Activated CD8-positive, alpha-beta memory T cell treated with anti-CD3 and anti-CD28 coated beads for 4 hours (primary cell): ENCODE measurements at places on chromosomes 6 and 20.

DNA sequence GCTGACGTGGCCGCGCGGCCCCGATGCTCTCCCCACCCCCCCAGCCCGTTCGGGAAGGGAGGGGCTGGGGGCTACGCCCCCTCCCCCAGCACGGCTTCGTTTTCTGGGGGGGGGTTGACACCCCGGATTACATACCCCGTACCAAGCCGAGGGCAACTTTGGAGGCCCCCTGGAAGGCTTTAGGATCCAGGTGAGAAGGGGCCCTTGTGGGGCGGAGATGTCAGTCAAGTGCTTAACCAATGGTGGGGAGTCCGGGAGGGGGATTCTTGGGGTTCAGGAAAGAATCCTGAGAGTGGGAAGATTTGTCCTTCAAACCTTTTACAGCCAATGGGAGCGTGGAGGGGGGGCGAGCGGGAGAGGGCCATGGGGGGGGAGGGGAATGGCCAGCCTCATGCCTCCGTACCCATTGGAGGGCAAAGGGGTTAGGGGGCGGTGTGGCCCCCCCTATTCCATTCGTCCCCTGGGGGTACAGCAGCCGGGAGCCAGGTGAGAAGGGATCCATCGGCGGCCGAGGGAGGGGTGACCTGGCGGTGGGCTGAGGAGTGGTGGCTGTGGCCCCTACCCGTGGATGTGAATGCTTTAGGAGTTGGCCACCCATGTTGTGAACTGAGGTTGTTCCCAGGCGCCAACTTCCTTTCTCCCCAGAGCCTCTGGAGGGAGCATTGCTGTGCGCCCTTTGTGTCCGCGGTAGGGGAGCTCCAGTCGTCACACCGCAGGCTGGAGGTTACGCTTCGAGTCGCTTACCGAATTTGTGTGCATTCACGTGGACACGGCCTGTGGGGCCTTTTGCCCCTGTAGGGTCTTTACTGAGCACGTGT, 682 bp downstream of the BRD2 start:
- DNase-seq: peak; percentile 28

GRCh38 chr6:25278261-25278913, 787 bp upstream of the CARMIL1 start:
- no peak for DNase-seq

DNA sequence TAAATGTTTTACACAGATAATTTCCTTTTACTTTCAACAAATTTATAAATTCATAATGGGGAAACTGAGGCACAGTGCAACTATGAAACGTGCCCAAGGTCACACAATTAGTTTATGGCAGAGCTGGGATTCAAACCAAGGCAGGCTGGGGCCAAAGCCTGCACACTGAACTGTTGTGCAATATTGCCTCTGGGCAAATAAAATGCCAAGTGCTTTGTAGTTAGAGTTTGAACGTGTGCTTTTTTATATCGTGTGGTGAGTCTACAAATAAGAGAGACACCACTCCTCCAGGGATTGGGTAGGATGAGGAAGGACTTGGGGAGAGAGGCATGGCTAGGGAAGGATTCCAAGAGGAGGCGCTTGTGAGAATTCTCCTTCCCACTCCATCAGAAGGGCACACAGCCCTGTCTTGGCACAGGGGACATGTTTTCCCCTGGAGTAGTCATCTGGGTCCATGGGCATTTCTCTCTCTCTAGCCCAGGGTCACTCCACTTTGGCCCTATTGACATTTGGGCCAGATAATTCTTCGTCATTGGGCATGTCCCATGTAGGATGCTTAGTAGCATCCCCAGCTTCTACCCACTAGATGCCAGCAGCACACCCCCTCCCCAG, 2.8 kb upstream of the CDH22 start:
- no peak for DNase-seq

- DNase-seq: no peak
Measured at GRCh38 chr6:15947923-15948322, 181.0 kb upstream of the MYLIP start.

- DNase-seq: no peak
Measured at GRCh38 chr20:33791959-33792597, 19.1 kb upstream of the CHMP4B start.

- no peak for DNase-seq
Measured at GRCh38 chr6:89438248-89438647, 5.3 kb downstream of the ANKRD6 start.

DNA sequence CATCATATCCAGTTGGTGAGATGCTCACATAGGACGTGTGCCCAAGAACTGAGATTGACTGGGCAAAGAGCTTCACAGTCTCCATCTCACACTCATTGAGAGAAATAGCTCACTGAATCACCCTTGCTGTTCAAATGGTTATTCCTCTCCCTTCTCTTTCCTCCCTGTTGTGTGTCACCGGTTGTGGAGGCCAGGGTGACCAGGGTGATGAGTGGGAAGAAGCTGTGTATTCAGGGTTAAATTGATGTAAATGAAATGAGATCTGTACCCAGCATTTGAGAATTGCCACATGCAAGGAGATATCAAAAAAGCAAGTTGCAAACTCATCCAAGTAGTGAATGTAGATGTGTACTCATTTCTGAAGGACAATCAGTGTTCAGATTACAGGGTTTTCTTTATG, 36.6 kb upstream of the VAPB start:
- no peak for DNase-seq

DNA sequence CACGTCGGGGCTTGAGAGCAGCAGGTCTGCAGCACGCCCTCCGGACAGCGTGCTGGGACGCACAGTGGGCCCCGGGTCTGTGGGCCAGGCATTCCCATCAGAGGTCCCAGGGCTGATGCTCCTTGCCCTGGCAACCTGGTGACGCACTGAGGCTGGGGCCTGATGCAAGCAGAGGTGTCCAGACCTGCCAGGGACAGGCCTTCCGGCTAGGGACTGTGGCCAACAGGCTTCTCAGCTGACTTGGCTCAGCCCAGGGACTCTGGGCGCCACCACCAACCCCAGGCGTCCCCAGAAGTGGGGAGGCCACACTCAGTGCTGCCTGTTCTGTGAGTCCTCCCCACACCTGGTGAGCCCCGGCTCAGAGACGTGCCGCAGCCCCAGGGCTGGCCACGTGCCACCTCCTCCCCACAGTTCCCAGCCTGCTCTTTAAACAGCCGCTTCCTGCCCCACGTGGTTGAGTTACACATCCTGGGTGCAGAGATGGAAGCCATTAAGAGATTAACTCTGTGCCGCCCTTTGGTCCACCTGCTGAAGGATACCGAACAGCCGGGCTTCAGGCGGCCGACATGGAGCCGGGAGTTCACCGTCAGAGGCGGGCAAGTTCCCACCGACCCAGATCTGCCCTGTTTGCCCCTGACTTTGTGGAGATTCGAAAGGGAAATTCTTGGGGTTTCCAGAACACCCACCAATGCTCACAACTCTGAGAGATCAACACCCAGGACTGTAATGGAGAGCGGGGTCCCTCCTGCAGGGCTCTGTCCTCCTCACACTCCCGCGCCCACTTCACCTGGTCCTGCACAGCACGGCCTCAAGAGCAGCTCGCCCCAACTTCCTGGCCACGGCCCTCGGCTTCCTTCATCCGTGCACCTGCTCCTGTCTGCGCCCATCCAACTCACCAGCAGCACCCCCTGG, 37.6 kb upstream of the ZBP1 start:
- no peak for DNase-seq

- no peak for DNase-seq
Measured at GRCh38 chr20:2920473-2920872, 47.2 kb downstream of the PTPRA start.

- DNase-seq: no peak
Measured at GRCh38 chr6:154380741-154381140, 24.1 kb upstream of the IPCEF1 start.

GRCh38 chr20:275791-276190, 14.8 kb downstream of the C20orf96 start:
- no peak for DNase-seq

DNA sequence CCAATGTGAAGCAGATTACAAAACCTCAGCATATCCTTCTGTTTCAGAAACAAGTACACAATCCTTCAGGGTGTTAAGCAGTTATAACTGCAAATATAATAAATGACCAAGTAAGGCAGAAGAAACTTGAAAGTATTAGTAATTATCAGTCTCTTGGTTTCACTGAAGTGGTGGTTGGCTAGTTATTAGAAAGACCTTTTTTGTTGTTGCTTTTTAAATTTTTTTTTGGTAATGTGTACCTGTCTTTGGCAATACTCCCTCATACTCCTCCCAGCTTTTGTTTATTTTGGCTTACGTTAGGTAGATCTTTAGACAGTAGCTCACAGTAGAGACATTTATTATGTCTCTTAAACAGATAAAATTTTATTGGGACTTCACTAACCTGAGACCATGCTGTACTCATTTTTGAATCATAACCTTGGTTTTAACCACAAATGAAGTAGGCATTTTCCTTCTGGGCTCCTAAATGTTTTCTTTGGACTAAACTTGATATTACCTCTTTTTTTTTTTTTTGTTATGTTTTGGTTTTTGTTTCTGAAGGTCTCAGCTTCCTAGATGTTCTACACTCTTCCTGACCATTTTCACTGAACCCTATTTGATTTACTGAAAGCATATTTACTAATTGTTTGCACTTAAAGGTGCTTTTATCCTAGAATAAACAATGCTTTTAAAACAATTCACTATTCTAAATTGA, 6.4 kb downstream of the CD2AP start:
- DNase-seq: no peak

- no peak for DNase-seq
Measured at GRCh38 chr6:52482903-52483670, 62.9 kb downstream of the EFHC1 start.

DNA sequence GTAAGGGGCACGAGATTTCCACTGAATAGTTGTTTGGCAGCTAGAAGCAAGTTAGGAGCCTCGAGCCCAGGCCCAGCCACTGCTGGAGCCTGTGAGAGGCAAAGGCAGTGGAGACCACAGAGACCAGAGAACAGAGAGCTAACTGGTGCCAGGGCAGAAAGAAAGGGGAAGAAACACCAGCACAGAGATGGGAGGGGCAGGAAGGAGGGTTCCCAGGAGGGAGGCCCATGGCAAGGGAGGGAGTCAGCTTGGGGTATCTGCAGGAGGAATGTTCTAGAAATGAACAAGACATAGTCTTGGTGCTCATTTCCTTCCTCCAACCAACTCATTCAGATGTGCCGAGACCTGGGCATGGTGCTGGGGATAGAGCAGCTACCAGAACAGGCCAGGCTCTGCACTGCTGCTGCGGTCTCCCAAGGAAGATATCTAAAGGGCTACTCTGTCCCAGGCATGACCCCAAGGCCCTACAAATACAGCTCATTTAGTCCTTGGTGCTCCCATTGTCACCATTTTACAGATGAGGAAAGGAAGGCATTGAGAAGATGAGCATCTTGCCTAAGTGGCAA, 10.7 kb downstream of the ANGPT4 start:
- DNase-seq: no peak

- DNase-seq: no peak
Measured at GRCh38 chr6:149392535-149392934, 7.5 kb upstream of the SUMO4 start.

DNA sequence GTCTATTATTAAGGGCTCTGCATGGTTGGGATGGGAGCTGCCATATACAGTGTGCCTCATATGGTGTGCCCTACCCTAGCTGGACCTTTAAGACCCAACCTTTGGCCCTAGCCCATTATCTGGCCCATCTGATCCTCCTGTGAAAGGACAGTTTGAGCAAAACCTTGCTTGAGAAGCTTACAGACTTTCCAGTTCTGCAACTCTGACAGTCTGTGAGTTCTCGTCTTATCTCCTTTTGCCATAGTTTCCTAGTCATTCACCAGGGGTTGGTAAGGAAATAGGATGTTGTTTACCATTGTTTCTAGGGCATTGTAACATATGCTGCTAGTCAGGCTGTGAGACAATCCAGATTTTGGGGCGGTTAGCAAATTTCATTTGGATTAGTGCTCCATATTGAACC, 17.2 kb downstream of the CTNNBL1 start:
- DNase-seq: no peak

DNA sequence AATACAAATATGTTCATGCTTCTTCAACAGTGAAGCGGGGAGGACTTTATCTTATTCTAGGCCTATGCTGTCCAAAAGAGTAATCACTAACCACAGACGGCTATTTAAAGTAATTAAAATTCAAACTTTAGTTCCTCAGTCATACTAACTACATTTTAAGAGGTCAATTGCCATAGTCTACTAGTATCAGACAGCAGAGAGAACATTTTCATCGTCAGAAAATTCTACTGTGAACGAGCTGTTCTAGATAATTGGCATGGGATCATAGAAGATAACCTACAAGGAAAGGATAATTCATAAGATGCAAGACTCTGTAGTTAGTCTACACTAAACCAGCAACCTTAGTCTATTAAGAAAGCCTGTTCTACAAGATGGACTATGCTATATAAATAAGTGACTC, 44.4 kb downstream of the PRKN start:
- no peak for DNase-seq

- DNase-seq: no peak
Measured at GRCh38 chr6:148999501-148999900, 252.7 kb downstream of the UST start.

DNA sequence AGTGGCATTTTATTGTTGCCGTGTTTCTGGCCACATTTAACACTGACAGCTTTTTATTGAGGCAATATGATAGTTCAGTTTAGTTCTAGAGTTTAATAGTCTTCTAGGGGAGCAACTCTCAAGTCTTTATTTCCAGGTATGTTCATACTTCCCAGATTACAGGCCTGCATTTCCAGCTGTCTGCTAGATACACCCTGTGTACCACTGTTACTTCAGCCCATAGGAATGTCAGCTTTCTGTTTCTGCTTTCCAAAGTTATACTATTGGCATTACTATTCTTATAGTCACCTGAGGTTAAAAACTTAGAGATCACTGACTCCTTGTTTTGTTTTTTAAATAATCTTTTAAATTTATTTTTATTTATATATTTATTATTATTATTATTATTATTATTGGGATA, 7.6 kb downstream of the ZNF451 start:
- DNase-seq: no peak

- no peak for DNase-seq
Measured at GRCh38 chr6:2579241-2579761, 171.4 kb downstream of the MYLK4 start.

GRCh38 chr20:51500311-51500710, 42.2 kb downstream of the NFATC2 start:
- peak; percentile 52 for DNase-seq

DNA sequence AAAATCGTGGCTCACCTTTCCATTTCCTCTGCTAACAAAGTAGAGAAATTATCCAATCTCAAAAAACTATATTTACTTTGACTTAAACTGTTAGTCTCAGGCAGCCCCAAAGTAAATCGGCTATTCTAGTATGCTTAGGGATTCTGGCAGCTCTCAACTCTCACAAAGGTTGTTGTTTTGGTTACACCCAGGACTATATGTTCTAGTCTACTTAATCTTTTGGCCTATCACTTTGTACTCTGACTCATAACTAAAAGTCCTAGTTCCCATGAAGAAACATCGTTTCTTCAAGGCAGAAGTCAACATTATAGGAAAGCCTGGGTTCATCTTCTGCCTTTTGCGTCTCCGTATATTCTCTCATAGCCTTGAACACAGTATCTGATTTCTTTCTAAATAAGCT, 42.3 kb downstream of the MYLK4 start:
- DNase-seq: no peak
